ENCODE measurements at places on chromosomes 3 and 15. TPM values are rescaled to one million over a fixed set of nuclear protein-coding genes. Genes with fewer than 3 reads are reported as not detected.

SLC12A8 gene
- total RNA-seq = 11.6 TPM

GRK7 gene
- total RNA-seq = not detected

GRAMD2A gene
- total RNA-seq = 1.1 TPM

FRMD5 gene
- 10.8 TPM for total RNA-seq

GABRR3 gene
- not detected for total RNA-seq

GRM2 gene
- total RNA-seq = not detected

LEKR1 gene
- total RNA-seq = 0.38 TPM

EAF2 gene
- total RNA-seq = 0.51 TPM

C15orf61 gene
- 6.6 TPM for total RNA-seq

ANKRD63 gene
- not detected for total RNA-seq

CLDN16 gene
- total RNA-seq = 0.16 TPM

FOXB1 gene
- total RNA-seq = not detected

IP6K2 gene
- 76.3 TPM for total RNA-seq

SLC22A13 gene
- total RNA-seq = 0.16 TPM

SNRK gene
- total RNA-seq = 9.5 TPM

CAMK2N2 gene
- 0.16 TPM for total RNA-seq

TIMP4 gene
- total RNA-seq = 4.4 TPM

ACKR2 gene
- 0.89 TPM for total RNA-seq

ATR gene
- total RNA-seq = 14.8 TPM

TMEM108 gene
- total RNA-seq = 2.4 TPM

PPP1R2 gene
- 82.0 TPM for total RNA-seq

PEX5L gene
- total RNA-seq = not detected

ATG3 gene
- 29.9 TPM for total RNA-seq

TJP1 gene
- 90.4 TPM for total RNA-seq

DISP2 gene
- 0.38 TPM for total RNA-seq

GOLGA8G gene
- total RNA-seq = not detected

DNASE1L3 gene
- not detected for total RNA-seq

GHRL gene
- not detected for total RNA-seq

PPP1R14D gene
- not detected for total RNA-seq
